ENCODE measurements at places on chromosomes 4 and X. TPM values are rescaled to one million over a fixed set of nuclear protein-coding genes. Genes with fewer than 3 reads are reported as not detected.

DNA sequence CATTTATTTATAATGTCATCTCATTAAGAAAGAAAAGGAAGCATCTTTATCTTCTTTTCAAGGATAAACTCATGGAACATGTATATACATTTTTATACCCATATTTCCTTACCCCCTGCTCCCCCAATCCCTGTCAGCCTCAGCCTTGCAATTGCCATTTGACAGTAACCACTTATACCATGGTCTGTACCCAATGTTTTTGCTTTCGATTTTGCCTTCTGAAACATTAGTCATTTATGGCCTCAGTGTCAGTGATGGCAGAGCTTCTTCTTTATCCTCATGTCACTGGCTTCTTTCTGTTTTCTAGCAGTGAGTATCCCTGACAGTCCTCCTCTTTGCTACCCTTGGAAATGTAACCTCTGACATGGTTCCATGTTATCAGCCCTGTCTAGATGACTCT, 228.4 kb downstream of the SPRY1 start:
- DNase-seq: no peak

DNA sequence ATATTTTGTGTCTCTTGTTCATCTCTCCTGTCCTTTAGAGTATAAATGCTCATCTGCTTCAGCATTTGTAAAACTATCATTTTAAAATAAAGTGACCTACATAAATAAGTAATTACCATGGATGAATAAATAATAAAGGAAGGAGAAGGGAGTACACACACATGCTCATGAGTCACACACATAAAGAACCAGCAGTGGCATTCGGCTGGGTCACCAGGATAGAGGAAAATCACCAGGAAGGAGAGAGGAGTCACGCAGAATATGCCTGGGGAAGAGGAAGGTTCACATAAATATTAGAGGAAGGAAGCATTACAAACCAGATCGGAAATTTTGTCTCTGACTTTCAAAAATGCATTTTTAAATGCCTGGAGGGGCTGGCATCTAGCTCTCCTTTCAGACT, 38.5 kb upstream of the MED14 start:
- no peak for DNase-seq

DNA sequence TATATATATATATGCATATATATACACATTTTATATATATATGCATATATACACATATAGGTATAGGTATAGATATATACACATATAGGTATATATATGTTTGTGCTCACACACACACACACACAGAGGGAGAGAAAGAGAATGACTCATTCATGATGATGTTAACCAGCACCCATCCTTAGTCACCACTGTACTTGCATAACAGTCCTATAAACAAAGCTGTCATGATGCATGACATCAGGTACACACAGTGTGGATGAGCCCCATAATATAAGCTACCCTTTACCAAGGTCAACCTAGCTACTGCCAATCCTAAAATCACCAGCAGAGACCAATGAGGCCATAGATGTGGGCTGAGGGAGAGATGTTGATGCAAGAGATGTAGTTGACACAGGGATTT, 1408.0 kb downstream of the RAPGEF2 start:
- no peak for DNase-seq

GRCh38 chr4:94338681-94339351, 3.8 kb downstream of the HPGDS start:
- DNase-seq: no peak

- no peak for DNase-seq
Observed at GRCh38 chr4:149604827-149605226, 210.8 kb downstream of the IQCM start.

GRCh38 chr4:153748378-153748777, 11.4 kb downstream of the RNF175 start:
- no peak for DNase-seq

CYSLTR1 gene
- polyA plus RNA-seq: 16.9 TPM
